ENCODE measurements at places on chromosomes 2 and 18. TPM values are rescaled to one million over a fixed set of nuclear protein-coding genes. Genes with fewer than 3 reads are reported as not detected.

- H3K27me3 ChIP-seq, result no peaks in the 10 kb centered on the region
- peaks cover 23% of the 10 kb centered on the region for H3K4me1 ChIP-seq
- peak overlapping the region; percentile 65 for H3K27ac ChIP-seq
- DNase-seq, result no peak
Observed at GRCh38 chr2:19425419-19425818, 67.0 kb upstream of the OSR1 start.

GRCh38 chr2:240429872-240430491 is 5.5 kb upstream of the GPC1 start:
- H3K36me3 ChIP-seq, result no peaks in the 10 kb centered on the region
- peaks cover 28% of the 10 kb centered on the region for H3K27me3 ChIP-seq
- peaks cover 8% of the 10 kb centered on the region for H3K4me1 ChIP-seq
- DNase-seq, result peak; percentile 18
- H3K4me3 ChIP-seq, result no peak overlapping the region
- no peak overlapping the region for H3K27ac ChIP-seq

DNA sequence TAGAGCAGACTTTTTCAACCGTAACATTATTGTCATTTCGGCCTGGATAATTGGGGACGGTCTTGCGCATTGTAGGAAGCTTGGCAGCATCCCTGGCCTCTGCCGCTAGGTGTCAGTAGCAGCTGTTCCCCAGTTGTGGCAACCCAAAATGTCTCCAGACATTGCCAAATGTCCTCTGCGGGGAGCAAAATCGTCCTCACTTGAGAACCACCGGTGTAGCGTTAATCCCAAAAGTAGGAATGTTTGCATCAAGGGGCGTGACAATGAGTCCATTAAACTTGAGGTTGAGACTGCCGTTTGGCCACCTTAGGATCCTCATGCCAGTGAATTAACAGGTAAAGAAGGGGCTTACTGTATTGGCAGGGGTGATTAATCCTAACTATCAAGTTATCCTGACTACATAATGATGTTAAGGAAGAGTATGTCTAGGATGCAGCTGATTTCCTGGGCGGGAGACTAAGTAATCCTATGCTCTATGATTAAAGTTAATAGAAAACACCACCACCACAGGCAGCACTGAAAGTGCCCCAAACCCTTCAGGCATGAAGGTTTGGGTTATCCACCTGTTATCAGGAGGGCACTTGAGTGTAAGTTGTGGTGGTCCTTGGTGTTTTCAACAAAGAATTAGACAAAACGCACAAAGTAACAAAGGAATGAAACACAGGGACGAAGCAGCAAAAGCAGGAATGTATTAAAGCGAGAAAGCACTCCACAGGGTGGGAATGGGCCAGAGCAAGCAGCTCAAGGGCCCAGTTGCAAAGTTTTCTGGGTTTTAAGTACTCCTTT is 4.9 kb upstream of the ZC3H8 start:
- peak; percentile 87 for DNase-seq
- H3K27me3 ChIP-seq, result no peaks in the 10 kb centered on the region
- peak overlapping the region; percentile 34 for H3K4me3 ChIP-seq

- no peak overlapping the region for H3K4me3 ChIP-seq
- no peaks in the 10 kb centered on the region for H3K27me3 ChIP-seq
Observed at GRCh38 chr2:10646153-10646552, 43.6 kb downstream of the NOL10 start.

DNA sequence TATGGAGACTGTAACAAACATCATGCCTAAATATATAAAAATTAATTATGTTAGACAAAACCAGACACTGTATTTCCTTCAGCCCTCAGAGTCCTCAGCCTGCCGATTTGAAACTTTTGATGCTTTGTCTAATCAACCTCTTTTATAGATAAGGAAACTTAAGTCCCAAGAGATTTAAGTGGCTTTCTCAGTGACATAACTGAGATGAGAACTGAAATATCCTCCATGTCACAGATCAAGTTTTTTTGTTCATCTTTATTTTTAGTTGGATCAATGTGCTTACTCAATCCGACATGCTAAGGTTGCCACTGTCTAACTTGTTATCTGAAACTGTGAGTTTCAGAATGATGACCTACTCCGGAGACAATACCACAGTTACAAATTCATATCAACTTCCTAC is 72.3 kb downstream of the BARD1 start:
- no peak overlapping the region for H3K4me3 ChIP-seq
- no peaks in the 10 kb centered on the region for H3K4me1 ChIP-seq
- no peaks in the 10 kb centered on the region for H3K27me3 ChIP-seq

DNA sequence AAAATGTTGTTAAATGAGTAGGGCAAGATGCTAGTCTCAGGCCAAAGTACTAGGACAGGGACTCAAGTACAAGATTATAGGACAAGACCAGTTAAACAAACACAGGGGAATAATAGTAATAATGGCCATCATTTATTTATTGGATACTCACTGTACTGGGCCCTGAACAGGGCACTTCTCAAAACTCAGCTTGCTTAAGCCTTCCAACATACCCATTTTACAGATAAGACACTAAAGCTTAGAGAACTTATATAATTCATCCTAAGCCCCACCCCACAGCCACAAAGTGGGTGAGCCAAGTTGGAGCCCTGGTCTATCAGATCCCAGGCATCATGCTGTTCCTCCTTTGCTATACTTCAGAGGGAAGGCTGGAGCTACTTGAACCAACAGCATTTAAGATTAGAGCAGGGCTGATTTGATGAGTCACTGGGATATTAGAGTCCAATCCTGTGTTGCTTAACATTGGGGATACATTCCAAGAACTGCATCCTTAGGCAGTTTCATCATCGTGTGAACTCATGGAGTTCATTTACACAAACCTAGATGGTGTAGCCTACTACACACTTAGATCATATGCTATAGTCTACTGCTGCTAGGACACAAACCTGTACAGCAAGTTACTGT is 153.6 kb downstream of the MTCL1 start:
- H3K4me1 ChIP-seq, result peaks cover 16% of the 10 kb centered on the region
- no peaks in the 10 kb centered on the region for H3K27me3 ChIP-seq
- no peak overlapping the region for H3K4me3 ChIP-seq
- no peak overlapping the region for H3K27ac ChIP-seq

DNA sequence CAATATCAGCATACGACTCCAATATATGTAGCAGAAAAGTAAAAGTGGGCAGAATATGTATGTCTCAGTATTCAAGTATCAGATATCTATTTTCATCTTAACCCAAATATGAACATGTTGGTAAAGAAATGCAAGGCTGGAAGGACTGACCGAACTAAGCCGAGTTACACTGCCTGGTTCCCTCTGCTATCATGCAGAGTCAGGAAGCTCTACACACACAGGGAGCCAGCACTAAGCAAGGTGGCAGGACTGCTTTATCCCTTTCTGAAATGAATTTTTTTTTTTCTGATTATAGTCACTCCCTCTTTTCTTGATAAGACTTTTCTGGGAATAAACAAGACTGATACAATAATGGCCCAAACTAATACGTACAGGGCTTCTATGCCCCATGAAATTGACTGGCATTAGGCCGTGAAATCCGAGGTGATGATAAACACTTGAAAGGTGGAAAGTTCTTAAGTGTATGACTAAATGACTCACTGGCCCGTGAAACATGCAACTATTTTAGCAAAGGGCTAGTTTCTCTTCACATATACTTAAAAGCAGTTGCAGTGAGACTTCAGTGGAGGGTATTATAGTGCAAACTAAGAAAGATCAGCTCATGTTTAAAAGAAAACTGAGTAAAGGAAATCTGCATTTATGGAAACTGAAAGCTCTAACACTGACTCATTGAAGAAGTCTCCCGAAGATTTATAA is 14.9 kb downstream of the DPP4 start:
- no peak overlapping the region for H3K4me3 ChIP-seq
- peaks cover 13% of the 10 kb centered on the region for H3K4me1 ChIP-seq
- H3K36me3 ChIP-seq, result peaks cover 23% of the 10 kb centered on the region
- peak overlapping the region; percentile 44 for H3K27ac ChIP-seq
- no peaks in the 10 kb centered on the region for H3K27me3 ChIP-seq

GRCh38 chr2:100197631-100198153 is 55.3 kb upstream of the AFF3 start:
- no peaks in the 10 kb centered on the region for H3K36me3 ChIP-seq
- H3K27ac ChIP-seq, result no peak overlapping the region
- no peak overlapping the region for H3K4me3 ChIP-seq
- DNase-seq, result peak; percentile 58
- peaks cover 26% of the 10 kb centered on the region for H3K4me1 ChIP-seq
- H3K27me3 ChIP-seq, result no peaks in the 10 kb centered on the region

GRCh38 chr18:10113121-10114022 is 199.6 kb downstream of the VAPA start:
- no peak for DNase-seq
- peaks cover 21% of the 10 kb centered on the region for H3K4me1 ChIP-seq
- H3K4me3 ChIP-seq, result no peak overlapping the region
- H3K27me3 ChIP-seq, result no peaks in the 10 kb centered on the region

DNA sequence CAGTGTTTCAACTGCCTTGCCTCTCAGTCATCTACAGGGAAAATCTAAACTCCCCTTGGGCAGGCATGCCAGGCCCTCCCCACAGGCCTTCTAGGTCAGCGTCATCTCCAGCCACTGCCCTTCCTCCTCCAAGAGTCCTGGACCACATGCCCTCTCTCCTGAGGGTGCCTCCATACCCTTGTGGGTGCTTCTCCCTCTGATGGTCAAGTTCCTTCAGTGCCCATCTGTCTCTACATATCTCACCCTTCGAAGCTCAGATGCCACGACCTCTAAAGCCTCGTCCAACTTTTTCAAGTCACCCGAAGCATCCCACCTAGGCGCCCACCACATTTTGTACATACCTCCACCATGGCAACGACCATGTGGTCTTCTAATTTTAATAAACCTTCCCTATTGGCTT is 22.6 kb upstream of the TMEM247 start:
- no peaks in the 10 kb centered on the region for H3K4me1 ChIP-seq
- H3K27me3 ChIP-seq, result no peaks in the 10 kb centered on the region
- DNase-seq, result no peak
- H3K27ac ChIP-seq, result no peak overlapping the region
- no peak overlapping the region for H3K4me3 ChIP-seq

GRCh38 chr18:23274638-23275482 is 139.6 kb downstream of the CABLES1 start:
- H3K27me3 ChIP-seq, result peaks cover 14% of the 10 kb centered on the region
- no peak for DNase-seq
- peaks cover 19% of the 10 kb centered on the region for H3K4me1 ChIP-seq
- H3K4me3 ChIP-seq, result no peak overlapping the region
- H3K27ac ChIP-seq, result peak overlapping the region; percentile 24
- peaks cover 42% of the 10 kb centered on the region for H3K36me3 ChIP-seq

DNA sequence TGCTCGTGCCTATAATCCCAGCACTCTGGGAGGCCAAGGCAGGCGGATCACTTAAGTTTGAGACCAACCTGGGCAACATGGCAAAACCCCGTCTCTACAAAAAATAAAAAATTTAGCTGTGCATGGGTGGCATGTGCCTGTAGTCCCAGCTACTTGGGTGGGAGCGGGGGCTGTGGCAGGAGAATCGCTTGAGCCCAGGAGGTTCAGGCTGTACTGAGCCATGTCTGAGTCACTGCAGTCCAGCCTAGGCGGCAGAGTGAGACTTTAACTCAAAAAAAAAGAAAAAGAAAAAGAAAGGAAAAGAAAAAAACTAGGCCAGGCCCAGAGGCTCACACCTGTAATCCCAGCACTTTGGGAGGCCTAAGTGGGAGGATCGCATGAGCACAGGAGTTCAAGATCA is 30.8 kb downstream of the TWSG1 start:
- H3K36me3 ChIP-seq, result peaks cover 20% of the 10 kb centered on the region
- DNase-seq, result no peak
- no peak overlapping the region for H3K4me3 ChIP-seq
- H3K4me1 ChIP-seq, result peaks cover 13% of the 10 kb centered on the region

GRCh38 chr18:48842259-48843061 is 108.3 kb downstream of the SMAD7 start:
- no peaks in the 10 kb centered on the region for H3K36me3 ChIP-seq
- no peak for DNase-seq
- no peaks in the 10 kb centered on the region for H3K27me3 ChIP-seq
- no peak overlapping the region for H3K4me3 ChIP-seq
- H3K4me1 ChIP-seq, result peaks cover 26% of the 10 kb centered on the region

GRCh38 chr2:20990442-20991430 is 53.1 kb downstream of the APOB start:
- no peak overlapping the region for H3K4me3 ChIP-seq
- H3K27me3 ChIP-seq, result no peaks in the 10 kb centered on the region
- peaks cover 5% of the 10 kb centered on the region for H3K4me1 ChIP-seq
- DNase-seq, result no peak
- H3K27ac ChIP-seq, result no peak overlapping the region
- H3K36me3 ChIP-seq, result no peaks in the 10 kb centered on the region

GRCh38 chr2:119427756-119428155 is 3.9 kb upstream of the TMEM37 start:
- H3K4me1 ChIP-seq, result peaks cover 47% of the 10 kb centered on the region
- H3K4me3 ChIP-seq, result no peak overlapping the region
- no peak for DNase-seq
- 0 out of 2 replicates have a peak, but pooled peaks cover under 1% of the 10 kb centered on the region for H3K36me3 ChIP-seq
- peaks cover 30% of the 10 kb centered on the region for H3K27me3 ChIP-seq
- H3K27ac ChIP-seq, result no peak overlapping the region

- H3K4me3 ChIP-seq, result no peak overlapping the region
- H3K27me3 ChIP-seq, result peaks cover 28% of the 10 kb centered on the region
- H3K36me3 ChIP-seq, result peaks cover 7% of the 10 kb centered on the region
- DNase-seq, result no peak
Observed at GRCh38 chr2:98091738-98092137, 4.8 kb downstream of the VWA3B start.

DNA sequence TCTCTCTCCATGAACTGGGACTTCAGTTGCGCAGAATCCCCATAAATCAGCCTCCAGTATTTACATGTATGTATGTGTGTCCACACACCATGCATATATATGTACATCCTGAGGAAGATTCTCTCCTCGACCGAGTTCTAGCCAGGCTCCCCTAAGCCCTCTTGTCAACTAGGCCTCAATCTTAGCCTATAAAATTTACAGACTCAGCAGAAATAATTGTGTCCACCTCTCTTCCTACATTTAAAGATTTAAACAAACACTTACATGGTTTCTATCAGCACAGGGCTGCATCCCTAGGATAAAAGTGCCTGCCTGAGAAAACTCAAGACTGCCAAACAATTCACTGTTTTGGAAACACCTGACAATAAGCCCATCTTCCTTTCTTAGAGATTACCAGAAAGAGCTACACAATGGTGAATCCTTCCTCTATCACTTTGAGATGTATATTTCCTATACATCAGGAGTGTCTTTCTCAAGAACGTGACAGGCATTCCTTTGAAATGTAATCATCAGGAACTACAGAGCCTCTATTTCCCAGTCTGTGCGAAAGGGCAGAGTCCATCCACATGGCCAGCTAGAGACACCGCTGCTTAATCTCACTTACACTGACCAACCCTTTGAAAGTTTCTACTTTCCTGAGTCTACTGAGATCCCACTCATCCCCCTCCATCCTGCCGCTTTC is 39.5 kb downstream of the ZNF519 start:
- no peak overlapping the region for H3K4me3 ChIP-seq
- H3K36me3 ChIP-seq, result peaks cover 24% of the 10 kb centered on the region
- no peaks in the 10 kb centered on the region for H3K27me3 ChIP-seq

- peaks cover 5% of the 10 kb centered on the region for H3K4me1 ChIP-seq
- DNase-seq, result no peak
- H3K27me3 ChIP-seq, result no peaks in the 10 kb centered on the region
- no peak overlapping the region for H3K4me3 ChIP-seq
Observed at GRCh38 chr2:208531361-208531760, 124.8 kb downstream of the PTH2R start.

GRCh38 chr2:40352041-40352702 is 99.7 kb downstream of the SLC8A1 start:
- H3K27ac ChIP-seq, result no peak overlapping the region
- no peaks in the 10 kb centered on the region for H3K4me1 ChIP-seq
- H3K4me3 ChIP-seq, result no peak overlapping the region
- H3K36me3 ChIP-seq, result no peaks in the 10 kb centered on the region

Gene SCG2
- total RNA-seq, result 0.07 TPM

Gene RAX
- 0.57 TPM for total RNA-seq

Gene IL1R2
- total RNA-seq, result not detected

Gene ATP8B1
- 5.6 TPM for total RNA-seq

Gene TFCP2L1
- total RNA-seq, result 3.7 TPM

Gene CPO
- total RNA-seq, result 0.46 TPM

Gene LMAN2L
- 18.1 TPM for total RNA-seq

Gene CLEC4F
- total RNA-seq, result not detected

Measured in WTC11 (cell line).